ENCODE measurements at places on chromosomes 3 and 15.

DNA sequence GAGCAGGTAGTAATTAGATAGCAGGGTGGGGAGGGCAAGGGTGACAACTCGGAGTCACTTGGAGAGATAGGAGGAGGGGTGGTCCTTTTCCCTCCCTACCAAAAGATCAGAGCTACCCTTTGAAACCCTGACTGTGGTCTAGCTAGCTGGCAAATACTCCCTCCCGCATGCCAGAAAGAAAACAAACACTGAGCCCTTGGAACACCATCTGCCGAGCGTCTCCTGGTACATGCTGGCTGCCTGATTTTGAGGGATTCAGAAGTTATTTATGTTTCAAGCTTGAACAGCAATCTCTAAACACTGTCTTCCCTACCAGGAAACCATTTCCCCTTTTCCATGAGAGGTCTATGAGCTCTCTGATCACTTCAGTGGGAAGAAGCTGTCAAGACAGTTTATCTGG, 291.6 kb upstream of the CFAP20DC start:
- no peak for DNase-seq

DNA sequence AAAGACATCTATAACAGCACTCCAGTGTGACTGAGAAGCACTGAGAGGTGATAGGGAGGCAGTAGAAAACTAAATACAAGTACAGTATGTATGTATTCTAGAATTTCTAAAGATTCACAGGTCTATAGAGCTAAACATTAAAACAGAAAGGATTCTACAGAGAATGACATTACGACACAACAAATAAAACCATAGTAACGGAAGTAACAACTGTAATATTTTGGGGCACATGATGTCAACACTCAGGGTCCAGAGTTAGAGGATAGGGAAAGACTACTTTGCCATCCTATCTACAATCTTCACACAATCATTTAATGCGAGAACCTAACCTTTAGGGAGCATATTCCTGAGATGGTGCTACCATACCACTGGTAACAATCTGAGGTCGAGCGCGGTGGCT, 13.6 kb downstream of the UBXN7 start:
- no peak for DNase-seq

DNA sequence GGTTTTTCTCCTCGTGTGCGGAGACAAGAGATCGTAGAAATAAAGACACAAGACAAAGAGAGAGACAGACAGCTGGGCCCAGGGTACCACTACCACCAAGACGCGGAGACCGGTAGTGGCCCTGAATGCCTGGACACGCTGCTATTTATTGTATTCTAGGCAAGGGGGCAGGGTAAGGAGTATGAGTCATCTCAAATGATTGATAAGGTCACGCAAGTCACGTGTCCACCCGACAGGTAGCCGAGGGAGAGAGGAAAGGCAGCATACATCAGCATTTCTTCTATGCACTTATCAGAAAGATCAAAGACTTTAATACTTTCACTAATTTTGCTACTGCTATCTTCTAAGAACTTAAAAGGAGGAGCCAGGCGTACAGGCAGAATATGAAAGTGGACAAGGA, 28.2 kb downstream of the MYL3 start:
- DNase-seq = no peak

DNA sequence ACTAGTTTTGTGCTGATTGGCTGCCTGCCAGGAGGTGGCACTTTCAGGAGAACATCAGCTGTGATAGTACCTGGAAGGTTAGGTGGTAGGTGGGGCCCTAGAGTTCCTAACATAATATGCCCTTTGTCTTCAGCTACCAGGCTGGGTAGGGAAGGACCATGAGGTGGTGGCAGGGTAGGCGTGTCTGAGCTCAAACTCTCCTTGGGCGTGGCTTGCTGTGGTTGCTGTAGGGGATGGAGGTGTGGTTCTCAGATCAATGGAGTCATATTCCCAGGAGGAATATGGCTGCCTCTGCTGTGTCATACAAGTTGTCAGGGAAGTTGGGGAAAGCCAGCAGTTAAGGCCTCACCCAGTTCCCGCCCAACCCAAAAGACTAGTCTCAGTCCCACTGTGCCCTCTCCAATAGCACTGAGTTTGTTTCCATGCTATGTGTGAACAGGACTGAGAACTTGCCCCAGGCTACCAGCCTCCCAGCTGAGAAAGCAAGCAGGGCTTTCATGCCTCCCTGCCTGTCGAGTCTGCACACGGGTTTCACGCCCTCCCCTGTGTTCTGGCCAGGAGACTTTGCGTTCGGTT, 107.7 kb downstream of the CHCHD4 start:
- DNase-seq = no peak

GRCh38 chr3:177294221-177294620, 96.9 kb upstream of the TBL1XR1 start:
- DNase-seq = no peak

DNA sequence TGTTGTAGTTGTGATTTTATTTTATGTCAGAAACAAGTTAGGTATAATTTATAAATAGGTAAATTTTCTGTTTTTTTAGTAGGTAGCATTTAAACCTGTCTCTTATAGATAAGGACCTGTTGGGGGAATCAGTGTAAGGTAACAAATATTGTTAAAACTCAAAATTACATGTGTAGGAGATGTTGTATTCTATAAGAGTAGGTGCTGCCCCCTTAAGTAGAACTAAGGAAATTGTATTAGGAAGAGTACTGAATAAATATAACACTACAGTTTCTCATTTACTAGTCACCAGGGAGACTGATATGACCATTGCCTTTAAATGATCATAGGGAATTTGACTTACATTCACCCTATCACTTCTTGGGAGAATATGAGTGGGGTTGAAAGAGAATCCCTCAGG, 31.2 kb downstream of the SLC25A36 start:
- no peak for DNase-seq

All from GDM1 (cell line).